ENCODE measurements at places on chromosomes 7 and 10.

GRCh38 chr7:17293481-17293880 is 5.0 kb upstream of the AHR start:
- DNase-seq: no peak

GRCh38 chr7:632831-633210 is 93.7 kb upstream of the DNAAF5 start:
- DNase-seq: no peak

- DNase-seq: no peak
Observed at GRCh38 chr7:85972504-85973141, 671.1 kb upstream of the GRM3 start.

DNA sequence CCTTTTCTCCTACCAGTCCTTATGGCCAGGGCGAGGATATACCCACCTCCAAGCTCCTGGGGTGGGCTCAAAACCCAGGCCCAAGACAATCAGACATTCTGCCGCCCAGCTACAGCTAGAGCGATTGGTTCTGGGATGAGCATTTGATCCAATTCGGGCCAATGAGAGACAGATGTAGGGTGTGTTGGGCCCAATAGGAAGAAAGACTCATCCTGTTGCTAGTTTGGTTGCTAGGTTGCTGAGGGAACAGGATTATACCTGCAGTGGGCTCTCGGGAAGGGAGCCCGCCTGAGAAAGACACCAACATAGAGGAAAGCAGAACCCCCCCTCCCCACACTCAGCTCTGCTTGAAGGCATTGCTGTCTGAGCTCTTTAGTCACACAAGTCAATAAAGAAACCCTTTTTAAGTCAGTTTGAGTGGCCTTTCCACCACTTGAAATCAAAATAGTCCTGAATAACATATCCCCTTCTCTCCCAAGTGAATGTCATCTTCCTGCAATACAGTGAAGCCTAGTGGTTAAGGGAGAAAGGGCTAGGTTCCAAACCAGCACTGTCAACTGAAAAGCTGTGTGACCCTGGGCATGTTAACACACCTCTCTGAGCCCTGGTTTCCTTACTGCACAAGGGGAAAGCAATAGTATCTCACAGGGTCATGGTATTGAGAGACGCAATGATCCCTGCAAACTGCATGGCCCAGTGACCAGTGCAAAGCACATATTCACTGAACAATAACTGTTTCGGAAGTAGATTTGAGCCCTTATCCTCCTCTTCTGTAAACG is 21.8 kb downstream of the ITPRIP start:
- DNase-seq: no peak

- no peak for DNase-seq
Observed at GRCh38 chr7:79702116-79702515, 248.6 kb upstream of the MAGI2 start.

- no peak for DNase-seq
Observed at GRCh38 chr7:12783421-12784095, 96.1 kb downstream of the ARL4A start.

- DNase-seq: no peak
Observed at GRCh38 chr7:27351137-27351536, 108.5 kb downstream of the EVX1 start.

DNA sequence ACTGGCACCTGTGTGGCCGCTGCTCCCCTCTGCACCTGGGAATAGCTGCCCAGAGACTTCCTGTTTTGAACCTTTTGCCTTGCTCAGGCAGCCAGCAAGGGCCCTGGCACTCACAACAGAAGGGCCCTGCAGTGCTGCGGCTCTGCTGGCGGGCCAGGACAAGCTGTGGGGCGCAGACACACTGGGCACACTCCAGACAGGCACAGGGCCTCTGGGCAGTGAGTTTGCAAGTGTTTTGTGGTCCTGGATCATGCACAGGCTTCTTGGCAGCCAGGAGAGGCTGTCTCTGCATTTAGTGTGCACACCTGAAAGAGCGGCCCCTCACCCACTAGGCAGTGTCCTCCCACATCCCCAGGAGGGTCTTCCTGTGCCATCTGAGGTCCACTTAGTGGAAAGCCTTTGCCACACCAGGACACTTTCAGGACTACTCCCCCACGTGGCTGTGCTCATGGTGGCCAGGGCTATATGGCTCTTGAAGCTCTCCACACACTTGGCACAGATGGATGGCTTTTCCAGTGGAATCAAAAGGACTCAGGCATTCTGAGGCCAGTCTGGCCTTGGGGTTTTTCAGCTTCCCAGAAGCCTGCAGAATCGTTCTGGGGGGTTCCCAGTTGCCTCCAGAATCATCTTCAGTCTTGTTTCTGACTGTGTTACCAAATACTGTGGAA is 5.0 kb upstream of the ATP6V0E2 start:
- DNase-seq: no peak

GRCh38 chr7:115195208-115195607 is 273.3 kb downstream of the MDFIC start:
- no peak for DNase-seq
